ENCODE measurements at places on chromosomes 4 and X.

DNA sequence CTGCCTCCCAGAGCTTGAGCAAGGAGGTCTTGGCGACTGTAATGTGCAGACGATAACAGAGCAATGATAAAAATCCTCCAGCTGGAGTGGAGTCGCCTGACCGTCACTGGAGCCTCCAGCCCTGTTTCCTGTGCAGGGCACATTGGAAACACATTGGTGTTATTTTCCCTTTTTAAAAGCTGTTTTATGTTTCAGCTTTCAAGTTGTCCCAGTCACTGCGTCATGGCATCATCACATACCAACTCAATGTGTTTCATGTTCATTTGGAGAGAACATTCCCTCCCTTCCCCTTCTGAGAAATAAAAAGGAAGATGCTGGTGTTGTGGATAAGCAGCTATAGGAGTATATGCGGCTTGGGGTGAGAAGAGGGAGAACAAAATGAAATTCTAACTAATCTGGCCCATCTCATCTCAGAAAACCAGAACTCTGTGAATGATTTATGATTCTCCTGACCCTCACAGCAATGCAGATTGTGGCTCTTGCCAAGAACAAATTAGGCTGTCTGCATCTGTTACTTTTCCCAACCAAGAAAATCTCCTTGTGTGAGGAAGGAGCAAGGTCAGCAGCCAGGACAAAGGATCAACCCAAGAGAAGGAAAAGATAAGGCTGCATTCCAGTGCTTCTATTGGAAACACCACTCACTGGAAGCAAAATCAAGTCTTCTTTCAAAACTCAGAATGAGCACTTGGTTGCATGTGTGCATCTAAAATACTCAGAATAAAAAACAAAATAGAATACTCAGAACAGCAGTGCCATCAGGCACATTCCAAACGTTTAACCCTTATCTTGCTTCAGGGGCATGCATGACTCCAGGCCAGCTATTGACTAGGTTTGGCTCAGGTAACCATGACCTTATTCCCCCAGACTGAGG is 134.4 kb downstream of the RASL11B start:
- no peak for DNase-seq

GRCh38 chr4:156595041-156595440 is 376.6 kb downstream of the PDGFC start:
- DNase-seq: no peak

- DNase-seq: no peak
Observed at GRCh38 chrX:154360155-154360713, 14.2 kb downstream of the FLNA start.

GRCh38 chr4:17301266-17301665 is 210.6 kb downstream of the QDPR start:
- no peak for DNase-seq

DNA sequence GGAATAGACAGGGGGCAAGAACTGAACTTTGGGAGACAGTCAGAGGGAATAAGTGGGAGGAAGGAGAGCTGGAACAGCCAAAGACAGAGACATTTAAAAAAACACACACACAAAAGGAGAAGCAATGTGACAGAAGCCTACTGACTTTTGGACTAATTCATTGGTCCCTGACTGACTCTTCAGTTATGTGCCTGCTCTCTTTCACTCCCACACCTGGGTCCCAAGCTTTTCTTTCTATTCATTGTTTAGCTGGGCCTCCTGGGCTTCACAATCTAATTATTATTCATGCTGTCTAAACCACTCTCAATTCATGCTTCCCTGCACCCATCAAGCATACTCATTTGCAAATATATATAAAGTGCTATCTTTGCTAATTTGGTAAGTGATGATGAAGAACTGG is 139.2 kb upstream of the IRS4 start:
- no peak for DNase-seq

All from activated T-helper 1 cell treated with anti-CD3 and anti-CD28 coated beads, Interleukin-2, amount 50 U/mL, for 16 hours (primary cell).